ENCODE measurements at places on chromosomes 16 and 17.

- peak; percentile 38 for DNase-seq
Observed at GRCh38 chr17:77420804-77421629, 280.2 kb downstream of the SEC14L1 start.

DNA sequence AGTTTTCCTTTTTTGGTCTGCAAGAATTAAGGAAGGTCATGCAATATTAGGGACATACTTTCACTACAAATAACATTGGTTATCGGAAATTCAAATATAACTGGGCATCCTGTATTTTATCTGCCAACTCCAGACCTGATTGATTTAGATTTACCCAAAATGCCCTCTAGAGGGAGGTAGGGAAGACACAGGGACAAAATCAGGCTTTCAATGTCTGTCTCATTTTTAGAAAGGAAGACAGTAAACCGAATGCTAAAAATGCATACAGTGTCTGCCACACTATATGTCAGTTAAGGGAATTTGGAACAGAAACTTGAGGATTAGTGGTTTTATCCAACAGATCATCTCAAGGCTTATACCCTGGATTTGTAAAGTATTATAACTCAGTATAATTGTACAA, 161.7 kb upstream of the SOX9 start:
- no peak for DNase-seq

- no peak for DNase-seq
Observed at GRCh38 chr17:27628376-27628775, 2.6 kb upstream of the LGALS9 start.

DNA sequence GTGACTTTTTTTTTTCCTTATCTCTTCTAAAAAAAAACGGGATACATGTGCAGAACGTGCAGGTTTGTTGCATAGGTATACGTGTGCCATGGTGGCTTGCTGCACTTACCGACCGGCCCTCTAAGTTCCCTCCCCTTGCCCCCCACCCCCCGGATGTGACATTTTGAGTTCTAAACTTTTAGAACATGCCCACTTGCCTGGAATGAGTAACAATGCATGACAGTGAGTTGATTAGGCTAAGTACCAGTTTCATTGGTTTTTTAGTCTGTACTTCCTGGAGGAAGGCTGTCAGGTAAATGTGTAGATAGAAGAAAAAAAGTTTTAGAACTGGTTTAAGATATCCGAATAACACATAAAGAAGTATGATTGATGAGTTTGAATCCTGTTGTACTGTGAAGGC, 4.0 kb downstream of the BPTF start:
- peak; percentile 17 for DNase-seq

- no peak for DNase-seq
Observed at GRCh38 chr17:4276514-4276913, 12.7 kb upstream of the ANKFY1 start.

GRCh38 chr17:81710514-81711308, 1.4 kb upstream of the SLC25A10 start:
- no peak for DNase-seq

DNA sequence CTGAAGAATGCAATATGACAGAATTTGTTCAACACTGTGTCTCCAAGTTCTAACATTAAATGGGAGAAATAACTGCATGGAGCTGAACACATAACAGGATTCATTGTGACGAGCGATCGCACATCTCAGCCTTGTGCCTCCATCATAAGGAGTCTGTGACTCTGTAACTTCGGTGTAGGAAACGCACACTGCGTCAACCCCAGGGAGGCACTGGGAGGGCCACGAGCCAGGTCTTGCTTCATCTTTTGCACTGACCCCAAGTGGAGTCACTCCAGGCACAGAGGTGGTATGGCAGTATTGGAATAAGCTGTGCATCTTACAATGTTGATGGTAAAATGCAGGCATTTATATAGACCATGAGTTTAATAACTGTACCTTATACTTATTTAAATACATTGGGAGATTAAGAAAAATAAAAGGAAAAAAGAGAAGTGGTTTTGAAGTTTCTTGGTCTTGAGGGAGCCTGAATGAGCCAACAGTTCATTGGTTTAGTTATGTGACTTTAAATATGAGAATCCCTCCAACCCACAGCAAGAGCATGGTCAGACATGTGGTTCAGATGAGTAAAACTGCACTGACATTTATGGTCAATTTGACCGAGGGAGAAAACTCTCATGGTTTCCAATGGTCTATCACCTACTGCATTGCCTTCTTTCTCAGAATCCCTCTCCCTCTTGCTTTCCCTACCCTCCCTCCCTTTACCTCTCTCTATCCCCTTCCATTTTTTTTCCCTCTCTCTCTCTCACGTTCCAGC, 5.7 kb upstream of the PMP22 start:
- DNase-seq, result no peak

GRCh38 chr17:69404399-69404798, 10.1 kb upstream of the MAP2K6 start:
- DNase-seq, result no peak

- DNase-seq, result no peak
Observed at GRCh38 chr17:4368341-4368740, 1.9 kb upstream of the UBE2G1 start.

- no peak for DNase-seq
Observed at GRCh38 chr16:10787304-10787703, 31.3 kb downstream of the TVP23A start.

DNA sequence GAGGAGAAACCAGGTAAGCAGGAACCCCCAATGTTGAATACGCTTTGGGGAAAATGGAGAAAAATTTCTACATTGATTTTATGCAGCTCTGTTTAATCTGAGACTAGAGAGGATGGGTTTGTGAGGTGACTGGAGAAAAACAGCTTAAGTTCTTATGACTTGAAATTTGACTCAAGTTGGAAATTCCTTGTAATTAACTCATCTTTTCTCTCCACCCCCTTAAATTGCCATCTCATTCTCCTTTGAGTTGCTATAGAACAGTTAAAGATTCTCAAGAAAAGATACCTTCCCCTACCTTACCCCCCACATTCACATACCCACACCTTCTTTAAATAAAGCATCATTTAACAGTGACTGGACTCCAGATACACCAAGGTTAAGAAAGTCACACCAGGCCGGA, 24.2 kb downstream of the ZNRF1 start:
- no peak for DNase-seq

DNA sequence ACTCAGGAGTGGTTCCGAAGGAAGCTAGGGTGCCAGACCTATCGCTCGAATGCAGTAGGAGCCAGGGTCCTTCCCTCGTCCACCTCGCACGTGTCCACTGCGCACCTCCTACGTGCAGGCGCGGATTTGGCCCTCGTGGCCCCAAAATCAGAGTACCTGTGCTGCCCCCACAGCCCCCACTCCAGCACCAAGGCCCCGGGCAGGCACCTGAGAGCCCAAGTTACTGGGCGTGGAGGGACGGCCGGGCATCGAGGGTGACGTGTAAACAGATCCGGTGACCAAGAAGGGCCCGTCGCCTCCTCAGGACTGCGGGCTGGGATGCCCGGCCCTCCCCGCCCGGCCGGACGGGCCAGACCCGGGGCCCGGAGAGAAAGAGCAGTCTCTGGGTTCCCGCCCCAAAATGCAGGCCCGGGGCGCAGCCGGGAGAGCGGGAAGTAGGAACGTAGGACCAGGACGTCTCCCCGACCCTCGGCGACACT, 492 bp downstream of the SLC25A39 start:
- DNase-seq, result no peak

Data from activated effector memory CD4-positive, alpha-beta T cell treated with Interleukin-2 at 50 U/mL for 16 hours (primary cell).